ENCODE measurements at places on chromosomes 7 and 10.

- H3K27ac ChIP-seq = no peak overlapping the region
- peaks cover 4% of the 10 kb centered on the region for H3K36me3 ChIP-seq
- no peaks in the 10 kb centered on the region for H3K4me1 ChIP-seq
Observed at GRCh38 chr10:12434277-12434676, 84.9 kb downstream of the CAMK1D start.

GRCh38 chr7:130268463-130269317 lies 2.0 kb downstream of the CPA2 start:
- no peak overlapping the region for H3K4me3 ChIP-seq
- H3K27ac ChIP-seq = no peak overlapping the region
- peaks cover 4% of the 10 kb centered on the region for H3K36me3 ChIP-seq
- DNase-seq = no peak

GRCh38 chr10:13745271-13745670 lies 158.5 kb downstream of the PRPF18 start:
- no peak for DNase-seq
- H3K27ac ChIP-seq = no peak overlapping the region
- no peaks in the 10 kb centered on the region for H3K36me3 ChIP-seq
- no peak overlapping the region for H3K4me3 ChIP-seq

GRCh38 chr10:103620352-103620740 lies 126.8 kb downstream of the NEURL1 start:
- H3K27ac ChIP-seq = no peak overlapping the region
- H3K27me3 ChIP-seq = no peaks in the 10 kb centered on the region
- H3K36me3 ChIP-seq = no peaks in the 10 kb centered on the region
- DNase-seq = no peak
- no peak overlapping the region for H3K4me3 ChIP-seq

DNA sequence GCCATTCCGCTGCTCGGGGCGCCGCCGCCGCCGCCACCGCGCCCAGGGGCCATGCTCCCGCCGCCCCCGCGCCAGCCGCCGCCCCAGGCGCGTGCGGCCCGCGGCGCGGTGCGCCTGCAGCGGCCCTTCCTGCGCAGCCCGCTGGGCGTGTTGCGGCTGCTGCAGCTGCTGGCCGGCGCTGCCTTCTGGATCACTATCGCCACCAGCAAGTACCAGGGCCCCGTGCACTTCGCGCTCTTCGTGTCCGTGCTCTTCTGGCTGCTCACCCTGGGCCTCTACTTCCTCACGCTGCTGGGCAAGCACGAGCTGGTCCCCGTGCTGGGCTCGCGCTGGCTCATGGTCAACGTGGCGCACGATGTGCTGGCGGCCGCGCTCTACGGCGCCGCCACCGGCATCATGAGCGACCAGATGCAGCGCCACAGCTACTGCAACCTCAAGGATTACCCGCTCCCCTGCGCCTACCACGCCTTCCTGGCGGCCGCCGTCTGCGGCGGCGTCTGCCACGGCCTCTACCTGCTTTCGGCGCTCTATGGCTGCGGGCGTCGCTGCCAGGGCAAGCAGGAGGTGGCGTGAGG lies 383 bp downstream of the MARVELD1 start:
- peak; percentile 77 for DNase-seq
- peaks cover 5% of the 10 kb centered on the region for H3K4me1 ChIP-seq
- no peak overlapping the region for H3K27ac ChIP-seq
- H3K4me3 ChIP-seq = peak overlapping the region; percentile 98
- H3K27me3 ChIP-seq = no peaks in the 10 kb centered on the region
- peaks cover 19% of the 10 kb centered on the region for H3K36me3 ChIP-seq

- no peak overlapping the region for H3K4me3 ChIP-seq
- H3K36me3 ChIP-seq = no peaks in the 10 kb centered on the region
- H3K4me1 ChIP-seq = no peaks in the 10 kb centered on the region
- no peak for DNase-seq
- no peaks in the 10 kb centered on the region for H3K27me3 ChIP-seq
Observed at GRCh38 chr10:88182601-88182930, 319.1 kb downstream of the PTEN start.

DNA sequence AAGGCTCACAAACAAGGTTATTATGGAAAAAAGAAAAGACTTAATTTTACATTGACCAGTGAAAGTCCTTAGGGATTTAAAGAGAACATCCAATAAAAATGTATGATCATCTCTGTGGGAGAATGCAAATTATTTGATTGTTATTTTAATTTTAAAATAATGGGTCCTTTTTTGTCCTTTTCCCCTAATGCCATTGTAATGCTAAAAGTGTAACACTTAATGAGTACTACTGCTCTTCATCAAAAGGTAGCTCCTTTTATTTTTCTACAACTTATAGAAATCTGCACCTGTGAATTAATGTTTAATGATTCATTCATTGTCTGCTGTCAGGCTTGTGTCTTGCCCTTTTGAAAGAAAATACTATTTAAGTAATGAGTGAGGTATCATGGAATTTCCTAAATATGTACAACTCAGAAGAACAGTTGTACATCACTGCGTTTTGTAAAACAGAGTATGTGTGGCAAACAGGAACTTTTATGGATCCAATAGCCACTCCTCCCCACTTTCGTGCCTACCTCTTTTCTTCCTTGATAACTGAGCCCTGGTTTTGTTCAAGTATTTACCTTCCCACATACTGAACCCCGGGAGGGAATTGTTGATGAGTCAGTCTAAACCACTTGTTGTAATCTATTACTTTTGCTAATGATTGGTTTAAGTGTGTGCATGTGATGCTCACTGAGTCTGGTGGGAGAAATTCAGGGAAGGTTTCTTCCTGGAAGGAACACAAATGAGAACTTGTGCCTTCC lies 19.9 kb upstream of the TRUB1 start:
- H3K27me3 ChIP-seq = no peaks in the 10 kb centered on the region
- H3K4me3 ChIP-seq = peak overlapping the region; percentile 19
- DNase-seq = no peak
- H3K4me1 ChIP-seq = no peaks in the 10 kb centered on the region
- peaks cover 5% of the 10 kb centered on the region for H3K36me3 ChIP-seq

DNA sequence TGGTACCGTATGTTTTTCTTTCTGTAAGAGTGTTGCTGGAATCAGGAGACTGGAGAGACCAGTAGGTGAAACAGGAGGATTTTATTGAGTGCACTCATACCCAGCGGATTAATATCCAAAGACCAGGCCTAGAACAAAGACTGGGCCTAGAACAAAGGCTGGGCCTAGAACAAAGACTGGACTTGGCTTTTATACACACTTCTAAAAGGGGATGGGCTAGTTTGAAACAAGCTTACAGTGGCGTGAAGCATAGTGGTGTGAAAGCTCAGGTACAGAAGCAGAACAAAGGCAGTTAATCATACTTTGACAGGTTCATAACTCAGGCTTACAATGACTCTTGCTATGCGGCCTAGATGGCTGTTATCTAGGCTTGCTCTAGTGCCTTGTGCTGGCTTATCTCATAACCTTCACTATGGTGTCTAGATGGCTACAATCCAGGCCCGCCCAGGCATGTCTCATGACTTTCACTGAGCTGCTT lies 67.7 kb downstream of the TRIM24 start:
- H3K36me3 ChIP-seq = peaks cover 89% of the 10 kb centered on the region
- H3K4me1 ChIP-seq = no peaks in the 10 kb centered on the region
- peak overlapping the region; percentile 51 for H3K27ac ChIP-seq

DNA sequence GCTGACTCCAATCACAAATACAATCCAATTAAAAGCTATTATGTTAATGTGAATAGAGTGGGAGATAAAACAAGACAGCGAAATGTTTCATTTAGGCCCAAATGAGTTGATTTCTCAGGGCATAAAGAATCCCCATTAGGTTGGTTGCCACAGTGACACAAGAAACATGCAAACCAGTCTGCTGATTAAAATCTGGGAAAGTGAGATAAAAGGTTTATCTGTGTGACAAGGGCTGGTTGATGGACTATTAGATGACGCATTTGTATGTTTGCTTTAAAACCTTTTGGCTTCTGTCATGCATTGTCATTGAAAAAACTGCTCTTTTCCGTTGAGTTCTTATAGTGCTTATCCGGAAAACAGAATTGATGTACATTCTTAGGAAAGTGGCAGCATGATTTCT lies 658.2 kb downstream of the GATA3 start:
- no peak overlapping the region for H3K27ac ChIP-seq
- DNase-seq = no peak
- H3K36me3 ChIP-seq = no peaks in the 10 kb centered on the region
- H3K4me3 ChIP-seq = no peak overlapping the region
- no peaks in the 10 kb centered on the region for H3K27me3 ChIP-seq

DNA sequence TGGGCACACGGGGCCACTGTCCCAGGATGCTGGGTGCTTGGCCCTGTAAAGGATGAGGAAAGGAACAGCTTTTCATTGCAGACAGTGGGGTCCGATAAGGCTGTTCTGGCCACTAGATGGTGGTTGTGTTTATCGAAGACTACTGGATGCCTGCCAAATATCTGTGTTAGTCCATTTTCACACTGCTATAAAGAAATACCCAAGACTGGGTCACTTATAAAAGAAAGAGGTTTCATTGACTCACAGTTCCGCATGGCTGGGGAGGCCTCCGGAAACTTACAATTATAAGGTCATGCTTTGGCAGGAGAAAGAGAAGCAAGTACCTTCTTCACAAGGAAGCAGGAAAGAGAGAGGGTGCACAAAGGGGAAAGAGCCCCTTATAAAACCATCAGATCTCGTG lies 32.2 kb upstream of the GARS1 start:
- H3K36me3 ChIP-seq = 0 out of 2 replicates have a peak, but pooled peaks cover 3% of the 10 kb centered on the region
- H3K27me3 ChIP-seq = no peaks in the 10 kb centered on the region
- no peaks in the 10 kb centered on the region for H3K4me1 ChIP-seq
- no peak for DNase-seq

DNA sequence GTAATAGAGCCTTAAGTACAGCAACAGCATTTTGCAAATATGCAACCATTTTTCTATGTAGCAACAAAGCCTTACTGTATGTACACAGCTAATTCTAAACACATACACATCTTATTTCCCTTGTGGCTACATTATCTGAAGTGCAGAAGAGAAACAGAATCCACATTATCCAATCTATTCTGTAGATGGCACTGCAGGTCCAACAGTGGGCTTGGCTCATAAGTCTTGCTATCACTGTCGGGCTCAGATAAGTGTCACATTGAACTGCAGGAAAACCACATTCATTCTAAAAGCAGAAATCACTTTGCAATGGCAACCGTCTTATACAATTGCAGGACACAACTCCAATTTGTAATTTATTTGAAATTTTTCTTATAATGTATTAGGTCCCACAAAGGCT lies 109.8 kb upstream of the NOBOX start:
- DNase-seq = no peak
- H3K36me3 ChIP-seq = no peaks in the 10 kb centered on the region
- H3K27me3 ChIP-seq = no peaks in the 10 kb centered on the region
- no peak overlapping the region for H3K27ac ChIP-seq
- no peak overlapping the region for H3K4me3 ChIP-seq
- no peaks in the 10 kb centered on the region for H3K4me1 ChIP-seq

DNA sequence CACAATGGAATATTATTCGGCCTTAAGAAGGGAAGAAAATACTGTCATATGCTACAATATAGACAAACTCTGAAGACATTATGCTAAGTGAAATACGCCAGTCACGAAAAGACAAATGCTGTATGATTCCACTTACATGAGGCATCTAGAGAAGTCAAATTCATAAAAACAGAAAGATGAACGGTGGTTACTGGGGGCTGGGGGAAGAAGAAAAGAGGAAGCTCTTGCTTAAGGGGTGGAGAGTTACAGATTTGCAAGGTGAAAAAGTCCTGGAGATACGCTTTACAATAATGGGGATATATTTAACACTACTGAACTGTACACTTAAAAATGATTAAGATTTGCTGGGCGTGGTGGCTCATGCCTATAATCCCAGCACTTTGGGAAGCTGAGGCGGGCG lies 49.0 kb downstream of the PSMC2 start:
- no peaks in the 10 kb centered on the region for H3K4me1 ChIP-seq
- H3K27me3 ChIP-seq = no peaks in the 10 kb centered on the region
- H3K27ac ChIP-seq = no peak overlapping the region
- no peaks in the 10 kb centered on the region for H3K36me3 ChIP-seq

DNA sequence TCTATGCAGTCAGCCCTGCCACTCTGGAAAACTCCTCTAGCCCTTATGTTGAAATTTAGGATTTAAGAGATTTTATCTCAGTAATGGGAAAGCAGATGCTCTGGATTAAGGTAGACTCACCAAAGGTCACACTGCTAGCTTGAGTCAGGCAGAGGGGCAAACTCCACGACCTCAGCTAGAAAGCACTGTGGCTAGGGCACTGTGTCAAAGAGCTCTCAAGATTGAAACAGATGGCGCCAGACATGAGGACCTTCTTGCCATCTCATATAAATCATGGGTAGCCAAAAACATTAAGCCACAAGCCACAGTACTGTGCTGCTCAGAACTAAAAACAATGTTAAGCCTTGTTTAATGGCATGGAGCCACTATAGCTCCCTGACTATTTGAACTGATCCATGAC lies 188.7 kb downstream of the DNAJC1 start:
- H3K36me3 ChIP-seq = peaks cover 9% of the 10 kb centered on the region
- no peaks in the 10 kb centered on the region for H3K27me3 ChIP-seq
- H3K4me3 ChIP-seq = no peak overlapping the region

DNA sequence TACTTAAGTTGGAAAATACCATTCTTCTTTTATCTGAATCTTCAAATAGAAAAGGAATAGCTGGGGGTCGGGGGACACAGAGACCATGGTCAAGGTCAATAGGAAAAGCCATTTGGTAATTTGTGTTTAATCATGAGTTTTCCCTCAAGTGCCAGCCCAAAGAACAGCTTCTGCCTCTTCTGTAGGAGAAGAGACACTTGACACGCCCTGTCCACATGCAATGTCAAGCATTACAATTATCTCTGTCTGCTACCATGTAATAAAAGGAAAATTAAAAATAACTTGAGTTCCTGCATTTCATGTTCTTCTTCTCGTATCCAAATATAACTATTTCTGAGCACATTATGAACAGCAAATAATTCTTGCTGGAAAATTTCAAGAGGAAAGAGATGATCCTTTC lies 241.7 kb downstream of the IPMK start:
- no peak overlapping the region for H3K4me3 ChIP-seq
- no peaks in the 10 kb centered on the region for H3K4me1 ChIP-seq
- H3K27me3 ChIP-seq = no peaks in the 10 kb centered on the region
- H3K36me3 ChIP-seq = peaks cover 64% of the 10 kb centered on the region
- DNase-seq = no peak

- H3K4me1 ChIP-seq = no peaks in the 10 kb centered on the region
- H3K36me3 ChIP-seq = no peaks in the 10 kb centered on the region
- H3K27me3 ChIP-seq = no peaks in the 10 kb centered on the region
Observed at GRCh38 chr10:87000491-87000890, 19.6 kb upstream of the FAM25A start.

- no peaks in the 10 kb centered on the region for H3K27me3 ChIP-seq
- no peak overlapping the region for H3K27ac ChIP-seq
- H3K4me3 ChIP-seq = no peak overlapping the region
- no peak for DNase-seq
Observed at GRCh38 chr7:21365866-21366624, 61.8 kb upstream of the SP4 start.

- no peaks in the 10 kb centered on the region for H3K27me3 ChIP-seq
- no peak overlapping the region for H3K27ac ChIP-seq
- DNase-seq = peak; percentile 81
- H3K4me1 ChIP-seq = peaks cover 14% of the 10 kb centered on the region
Observed at GRCh38 chr10:3500408-3500856, 284.6 kb downstream of the KLF6 start.

DNA sequence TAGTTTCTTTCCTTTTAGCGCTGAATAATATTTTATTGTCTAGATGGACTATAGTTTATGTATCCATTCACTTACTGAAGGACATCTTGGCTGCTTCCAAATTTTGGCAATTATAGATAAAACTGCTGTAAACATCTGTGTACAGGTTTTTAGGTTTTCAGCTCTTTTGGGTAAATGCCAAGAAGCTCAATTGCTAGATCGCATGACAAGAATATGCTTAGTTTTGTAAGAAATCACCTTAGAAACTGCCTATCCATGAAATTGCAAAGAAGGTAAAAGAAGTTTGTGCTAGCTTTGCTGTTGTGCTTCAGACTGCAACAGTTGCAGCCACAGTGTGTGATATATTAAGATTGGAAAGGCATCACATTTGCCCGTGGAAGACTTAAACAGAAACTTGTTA lies 103.2 kb upstream of the TNS3 start:
- peaks cover 2% of the 10 kb centered on the region for H3K4me1 ChIP-seq
- no peak overlapping the region for H3K4me3 ChIP-seq
- H3K27ac ChIP-seq = no peak overlapping the region

Measured in H9 (cell line).